Substantia nigra (tissue), 51 donors: ENCODE measurements at places on chromosomes 16 and 17.
A peak's percentile ranks its signal among the peaks of the same experiment; 100 is the strongest.

DNA sequence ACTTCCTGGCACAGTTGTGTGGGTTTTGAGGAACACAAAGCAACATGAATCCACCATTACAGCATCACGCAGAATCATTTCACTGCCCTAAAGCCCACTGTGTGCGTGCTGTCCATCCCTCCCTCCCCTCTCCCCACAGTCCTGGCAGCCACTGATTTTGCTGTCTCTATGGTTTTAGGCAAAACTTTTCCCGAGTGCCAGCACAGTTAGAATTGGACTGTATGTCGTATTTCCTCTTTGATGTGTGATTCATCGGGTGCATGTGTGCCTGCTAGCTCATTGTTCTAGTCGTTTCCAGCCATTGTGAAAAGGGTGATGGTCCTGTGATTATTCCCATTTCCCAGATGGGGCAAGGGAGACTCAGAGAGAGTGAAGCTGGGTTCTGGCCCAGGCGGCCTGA is 12.7 kb downstream of the KLHL36 start:
- DNase-seq = no peak

DNA sequence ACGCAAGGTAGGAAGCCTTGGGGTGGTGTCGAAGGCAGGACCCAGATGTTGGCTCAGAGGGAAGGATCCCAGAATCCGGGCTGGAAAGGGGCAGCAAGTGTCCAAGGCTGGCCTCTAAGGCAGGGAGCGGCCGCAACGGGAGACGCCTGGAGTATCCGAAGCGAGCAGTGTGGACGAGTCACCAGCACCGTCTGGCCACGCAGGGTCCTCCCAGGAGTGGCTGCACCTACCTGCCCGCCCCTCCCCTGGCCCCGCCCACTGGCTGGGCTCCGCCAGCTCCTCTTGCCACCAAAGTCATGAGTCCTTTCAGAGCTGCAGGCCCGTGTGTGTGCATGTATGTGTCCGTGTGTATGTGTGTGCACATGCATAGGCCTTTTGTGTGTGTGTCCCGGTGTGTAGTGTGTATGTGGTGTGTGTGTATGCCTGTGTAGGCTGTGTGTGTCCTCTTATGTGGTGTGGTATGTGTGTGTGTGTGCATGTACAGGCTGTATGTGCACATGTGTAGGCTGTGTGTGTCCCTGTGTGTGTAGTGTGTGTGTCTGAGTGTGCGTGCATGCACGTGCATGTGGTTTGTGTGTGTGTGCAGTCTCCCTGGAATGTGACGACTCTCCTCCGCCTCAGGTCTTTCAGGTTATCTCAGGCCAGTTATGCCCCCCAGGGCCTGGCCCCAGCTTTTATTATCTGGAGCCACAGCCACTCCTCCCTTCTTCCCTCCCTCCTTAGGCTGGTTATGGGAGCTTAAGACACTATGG is at the start of gene PRSS8:
TSS of gene PRSS8 (minus strand) at position 193 of the 752 bp plus-strand sequence. CDS start 229 bp downstream, outside the sequence.
- no peak for DNase-seq

DNA sequence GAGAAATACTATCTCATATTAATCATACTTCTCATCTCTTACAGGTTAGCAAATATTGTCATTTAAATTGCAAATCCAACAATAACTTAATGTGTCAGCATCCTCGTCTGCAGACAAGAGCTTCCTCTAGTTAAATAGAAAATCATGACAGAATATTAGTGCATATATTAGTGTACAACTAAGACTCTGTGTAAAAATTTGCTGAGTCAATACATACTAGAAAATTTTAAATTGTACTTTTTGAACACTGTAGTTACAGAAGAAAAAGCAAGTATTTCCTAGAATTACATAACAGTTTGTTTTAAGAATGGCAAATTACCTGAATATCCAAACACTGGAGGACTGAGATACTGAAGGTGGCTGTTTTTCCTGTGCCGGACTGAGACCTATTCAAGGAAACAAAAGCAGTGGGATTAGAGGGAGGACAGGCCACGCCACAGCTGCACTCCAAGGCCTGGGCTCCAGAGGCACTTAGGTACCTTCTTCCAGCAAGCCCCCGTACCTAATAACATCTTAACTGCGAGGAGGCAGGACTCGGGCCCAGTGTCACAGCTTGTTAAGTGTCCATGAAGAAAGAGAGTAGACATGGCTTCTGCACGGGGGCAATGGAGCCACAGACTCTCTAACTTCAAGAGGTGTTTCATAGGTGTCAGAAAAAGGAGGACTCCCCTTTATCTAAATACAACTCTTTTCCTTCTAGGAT is 5.3 kb downstream of the EIF4A3 start:
- DNase-seq = no peak

- no peak for DNase-seq
These were observed 2.9 kb downstream of the GLP2R start for GRCh38 chr17:9828296-9829295.

- no peak for DNase-seq
These were observed 17.3 kb downstream of the CCR7 start for GRCh38 chr17:40547785-40548478.

DNA sequence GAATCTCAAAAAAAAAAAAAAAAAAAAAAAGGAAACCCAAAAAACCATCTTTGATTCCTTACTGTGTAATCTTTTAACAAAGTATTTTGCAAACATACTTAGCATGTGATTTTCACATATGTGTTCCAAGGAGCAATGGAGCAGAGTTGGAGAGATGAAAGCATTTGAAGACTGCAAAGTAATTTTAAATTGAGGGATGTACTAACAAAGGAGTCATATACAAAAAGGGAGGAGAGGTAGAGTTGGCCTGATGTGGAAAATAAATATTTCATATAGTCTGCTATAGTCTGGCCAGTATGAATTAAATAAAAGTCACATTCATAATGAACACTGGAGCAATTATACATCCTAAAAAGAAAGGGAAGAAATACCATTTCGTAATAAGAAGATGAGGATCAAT is 265.8 kb upstream of the TBX2 start:
- no peak for DNase-seq

DNA sequence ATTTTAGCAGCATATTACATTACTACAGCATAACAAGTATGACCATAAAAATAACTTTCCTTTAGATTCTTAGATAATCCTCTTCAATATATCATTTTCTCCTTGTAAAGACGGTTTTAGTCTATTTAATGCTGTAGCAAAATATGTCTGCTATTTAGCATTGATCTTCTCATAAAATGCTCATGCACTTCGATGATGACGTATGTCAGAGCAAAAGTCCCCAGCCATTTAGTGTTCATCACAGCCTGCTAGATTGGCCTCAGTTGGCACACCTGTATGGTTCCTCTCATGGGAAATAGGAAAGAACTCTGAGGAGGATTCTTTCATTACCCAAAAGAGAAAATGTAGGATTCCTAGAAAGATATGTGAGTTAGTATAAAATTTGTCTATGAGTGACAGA is 232.2 kb downstream of the MAP2K6 start:
- no peak for DNase-seq

- DNase-seq = peak; percentile 24
These were observed 20.7 kb downstream of the SPHK1 start for GRCh38 chr17:76404976-76405563.

- DNase-seq = no peak
These were observed 13.7 kb downstream of the DNAH17 start for GRCh38 chr17:78563189-78564145.
